ENCODE measurements at places on chromosomes 13 and 19. TPM values are rescaled to one million over a fixed set of nuclear protein-coding genes. Genes with fewer than 3 reads are reported as not detected.

DNA sequence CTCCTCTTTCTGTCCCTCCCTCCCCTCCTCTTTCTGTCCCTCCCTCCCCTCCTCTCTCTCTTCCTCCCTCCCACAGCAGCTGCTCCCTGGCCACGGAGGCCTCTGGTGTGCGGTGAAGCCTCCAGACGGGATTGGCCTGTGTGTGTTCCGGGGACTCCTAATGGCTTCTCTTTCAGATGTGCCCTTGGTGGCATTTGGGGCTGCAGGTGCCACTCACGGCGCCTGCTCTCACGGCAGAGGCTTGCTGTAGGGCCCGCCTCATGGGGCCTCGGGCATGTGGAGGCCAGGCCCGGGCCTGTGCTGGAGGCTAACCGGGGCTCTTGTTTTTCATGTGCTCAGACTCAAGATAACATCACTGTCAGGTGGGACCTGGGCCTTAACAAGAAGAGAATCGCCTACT is 20.9 kb downstream of the UPF1 start:
- DNase-seq: no peak

DNA sequence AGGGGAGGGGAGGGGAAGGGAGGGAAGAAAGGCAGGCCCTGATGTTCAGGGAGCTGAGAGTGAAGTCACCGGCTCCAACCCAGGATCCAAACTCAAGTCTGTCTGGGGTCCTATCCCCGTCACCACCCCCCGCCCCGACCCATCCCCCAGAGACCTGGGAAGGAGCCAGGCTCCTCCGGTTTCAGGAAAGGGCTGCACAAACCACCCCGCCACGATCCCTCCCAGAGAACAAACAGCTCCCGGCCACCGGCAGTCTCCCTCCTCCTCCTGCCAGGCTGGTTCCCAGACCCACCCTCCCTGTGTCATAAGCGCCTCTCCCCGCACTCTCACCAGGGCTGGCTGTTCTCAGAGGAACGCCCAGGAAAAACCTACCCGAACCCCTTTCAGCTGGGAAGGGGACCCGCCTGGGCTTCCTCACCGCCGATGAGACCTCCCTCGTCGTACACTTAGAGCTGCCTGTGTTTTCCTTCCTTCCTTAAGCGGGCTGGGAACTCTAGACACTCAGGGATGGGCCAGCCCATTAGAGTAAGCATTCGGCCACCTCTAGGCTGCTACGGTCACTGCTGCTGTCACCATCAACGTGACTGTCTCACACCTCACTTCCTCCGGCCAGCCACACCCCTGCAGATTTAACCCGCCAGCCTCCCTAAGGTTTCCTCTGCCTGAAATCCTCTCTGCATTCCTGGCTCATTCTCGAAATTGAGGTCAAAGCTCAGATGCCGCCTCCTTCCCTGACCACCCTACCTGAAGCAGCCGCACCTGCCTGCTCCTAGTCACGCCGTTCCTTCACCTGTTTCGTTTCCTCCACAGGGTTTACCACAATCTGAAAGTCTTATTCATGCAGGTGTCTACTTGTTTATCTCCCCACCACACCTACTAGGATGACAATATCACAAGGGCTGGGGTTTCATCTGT is 6.3 kb upstream of the RDH13 start:
- no peak for DNase-seq

DNA sequence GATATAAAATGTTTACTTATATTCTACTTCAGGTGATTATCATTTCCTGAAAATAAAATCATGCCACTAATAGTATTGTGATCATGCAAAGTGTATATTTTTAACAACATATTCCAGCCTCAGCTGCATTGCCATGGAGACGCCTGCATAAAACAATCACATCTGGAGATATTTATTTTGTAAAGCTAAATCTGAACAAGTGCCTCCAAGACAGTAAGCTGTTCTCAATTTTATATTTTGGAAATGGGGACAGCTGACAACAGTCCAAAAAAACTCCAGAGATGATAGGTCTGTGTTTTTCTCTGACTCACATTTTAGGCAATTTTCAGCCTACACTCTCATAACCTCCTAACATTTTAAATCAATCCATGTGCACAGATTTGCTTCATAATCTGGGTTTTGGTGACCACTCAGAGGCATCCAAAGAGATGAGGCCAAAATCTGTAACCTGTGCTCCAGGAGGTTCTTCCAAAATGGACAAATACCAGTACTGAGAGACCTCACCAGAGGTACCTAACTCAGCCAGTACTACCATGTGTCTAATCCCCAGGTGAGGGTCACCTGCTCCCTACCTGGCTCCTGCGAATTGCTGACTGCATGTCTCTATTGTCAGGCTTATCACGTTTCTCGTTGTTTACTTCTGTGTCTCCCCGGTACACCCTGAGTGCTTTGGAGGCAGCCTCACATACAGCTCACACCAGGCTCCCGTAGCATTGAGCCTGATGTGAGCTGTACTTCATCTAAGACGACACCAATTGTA is 62.7 kb downstream of the COL4A1 start:
- DNase-seq: no peak

WASF3 gene
- total RNA-seq: 0.10 TPM

RNF17 gene
- total RNA-seq: not detected

DNA sequence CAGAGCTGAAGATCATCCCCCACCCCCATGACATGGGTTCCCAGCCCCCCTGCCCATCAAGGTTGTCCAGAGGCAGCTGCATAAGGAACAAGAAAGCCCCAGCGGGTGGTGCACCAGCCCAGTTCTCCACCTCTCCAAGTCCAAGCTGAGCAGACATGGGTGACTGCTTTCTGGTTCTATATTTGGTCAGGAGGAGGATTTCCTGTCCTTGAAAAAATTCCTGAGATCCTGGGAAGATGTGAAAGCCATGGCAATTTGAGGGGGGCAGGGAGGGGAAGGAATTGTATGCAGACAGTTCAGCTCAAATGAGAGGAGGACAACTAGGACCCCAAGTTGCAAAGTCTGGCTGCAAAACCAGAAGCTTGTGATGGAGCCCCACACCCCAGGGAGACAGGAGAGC is 55.4 kb upstream of the ADGRE5 start:
- DNase-seq: no peak

- DNase-seq: no peak
Measured at GRCh38 chr13:66951426-66951825, 278.7 kb downstream of the PCDH9 start.
